ENCODE measurements at places on chromosomes 6 and 20.

DNA sequence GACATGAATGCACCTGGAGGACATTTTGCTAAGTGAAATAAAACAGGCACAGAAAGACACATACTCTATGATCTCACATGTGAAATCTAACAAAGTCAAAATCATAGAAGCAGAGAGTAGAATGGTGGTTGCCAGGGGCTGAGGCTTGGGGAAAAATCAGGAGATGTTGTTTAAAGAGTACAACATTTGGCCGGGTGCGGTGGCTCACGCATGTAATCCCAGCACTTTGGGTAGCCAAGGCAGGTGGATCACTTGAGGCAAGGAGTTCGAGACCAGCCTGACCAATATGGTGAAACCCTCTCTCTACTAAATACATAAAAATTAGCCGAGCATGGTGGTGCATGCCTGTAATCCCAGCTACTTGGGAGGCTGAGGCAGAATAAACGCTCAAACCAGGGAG is 26.0 kb upstream of the LOC128125822 start:
- no peak for DNase-seq

DNA sequence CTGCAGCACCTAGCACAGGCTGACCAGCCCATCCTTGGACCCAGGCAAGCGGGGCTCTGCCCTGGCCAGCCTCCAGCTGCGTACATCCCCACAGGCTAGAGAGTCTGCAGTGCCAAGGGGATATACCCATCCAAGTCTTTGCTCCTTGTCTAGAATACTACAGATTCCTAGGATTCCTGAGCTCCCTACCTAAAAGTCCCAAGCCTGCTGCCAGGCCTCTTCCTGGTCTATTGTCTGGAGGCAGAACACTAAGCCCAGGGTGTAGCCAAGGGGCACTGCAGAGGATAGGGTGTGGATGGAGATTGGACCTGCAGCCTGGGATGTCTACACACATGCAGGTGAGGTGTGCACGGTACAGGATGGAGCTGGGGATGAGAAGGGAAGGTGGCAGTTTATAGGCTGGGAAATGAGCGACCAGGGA is 90.0 kb upstream of the SIRPA start:
- DNase-seq = no peak

GRCh38 chr6:113508249-113508648 is 348.9 kb upstream of the MARCKS start:
- no peak for DNase-seq

DNA sequence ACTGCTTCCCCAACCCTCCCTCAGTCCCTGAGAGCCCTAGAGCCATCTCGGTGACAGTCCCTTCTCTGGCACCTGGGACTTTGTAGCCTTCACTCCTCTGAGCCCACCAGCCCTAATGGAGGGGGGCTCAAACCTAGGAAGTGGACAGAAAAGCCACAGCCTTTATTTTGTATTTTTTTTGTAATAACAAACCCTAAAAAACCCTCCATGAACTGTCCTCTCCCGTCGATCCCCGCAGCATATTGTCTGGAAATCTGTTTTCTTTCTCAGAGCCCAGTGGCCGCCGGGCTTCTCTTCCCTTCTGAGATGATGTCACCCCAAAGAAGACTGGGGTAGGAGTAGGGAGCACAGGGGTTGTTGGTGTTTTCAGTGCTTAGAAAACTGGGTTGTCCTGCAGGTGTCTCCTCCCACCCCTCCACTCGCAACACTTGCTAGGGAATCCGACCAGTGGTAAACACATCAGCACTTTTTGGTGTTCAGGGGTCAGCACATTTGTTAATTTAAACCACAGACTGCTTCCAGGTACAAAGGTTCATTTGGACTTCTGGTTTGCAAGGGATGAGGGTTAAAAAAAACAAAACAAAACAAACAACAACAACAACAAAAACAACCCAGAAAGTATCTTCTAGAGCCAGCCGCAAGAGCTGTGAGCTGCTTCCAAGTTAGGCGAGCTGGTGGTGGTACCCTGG is 9.9 kb downstream of the PAX1 start:
- no peak for DNase-seq

DNA sequence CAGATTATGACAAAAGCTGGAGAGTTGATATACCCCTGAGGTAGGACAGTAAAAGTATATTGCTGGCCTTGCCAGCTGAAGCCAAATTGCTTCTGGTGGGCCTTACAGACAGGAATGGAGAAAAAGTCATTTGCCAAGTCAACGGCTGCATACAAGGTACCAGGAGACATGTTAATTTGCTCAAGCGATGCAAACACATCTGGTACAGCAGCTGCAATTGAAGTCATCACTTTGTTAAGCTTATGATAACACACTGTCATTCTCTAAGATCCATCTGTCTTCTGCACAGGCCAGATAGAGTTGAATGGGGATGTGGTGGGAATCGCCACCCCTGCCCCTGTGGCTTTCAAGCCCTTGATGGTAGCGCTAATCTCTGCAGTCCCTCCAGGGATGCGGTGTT is 40.4 kb upstream of the POPDC3 start:
- no peak for DNase-seq

DNA sequence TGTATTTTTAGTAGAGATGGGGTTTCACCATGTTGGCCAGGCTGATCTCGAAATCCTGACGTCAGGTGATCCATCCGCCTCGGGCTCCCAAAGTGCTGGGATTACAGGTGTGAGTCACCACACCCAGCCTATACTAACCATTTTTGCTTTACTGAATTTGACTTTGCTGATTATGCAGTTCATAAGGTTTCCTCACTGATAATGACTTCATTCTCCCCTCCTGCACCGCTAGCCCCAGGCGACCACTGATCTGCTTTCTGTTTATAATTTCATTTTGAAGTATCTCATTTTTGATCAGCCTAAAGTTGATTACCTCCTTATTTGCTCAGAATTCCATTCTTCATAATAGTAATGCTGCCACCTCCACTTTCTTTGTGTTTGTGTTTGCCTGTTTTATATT is 48.7 kb upstream of the FAM83D start:
- no peak for DNase-seq

DNA sequence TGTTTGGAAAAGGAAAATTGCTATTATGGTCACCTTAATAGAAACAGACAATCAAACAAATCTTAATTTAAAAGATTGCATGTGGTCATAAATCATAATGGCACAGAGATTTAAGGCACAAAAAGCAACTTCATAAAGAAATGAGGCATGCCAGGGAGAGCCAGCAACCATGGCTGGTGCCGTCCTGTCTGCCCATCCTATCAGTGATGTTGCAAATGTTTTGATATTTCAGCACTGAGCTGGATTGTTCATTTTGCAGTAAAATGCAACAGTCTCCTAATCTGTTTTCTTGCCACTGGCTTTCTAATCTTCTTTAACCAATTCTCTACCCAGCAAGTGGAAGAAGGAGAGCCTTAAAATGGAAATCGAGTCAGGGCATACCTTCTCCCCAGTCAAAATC is 249.8 kb downstream of the SAMD5 start:
- no peak for DNase-seq

DNA sequence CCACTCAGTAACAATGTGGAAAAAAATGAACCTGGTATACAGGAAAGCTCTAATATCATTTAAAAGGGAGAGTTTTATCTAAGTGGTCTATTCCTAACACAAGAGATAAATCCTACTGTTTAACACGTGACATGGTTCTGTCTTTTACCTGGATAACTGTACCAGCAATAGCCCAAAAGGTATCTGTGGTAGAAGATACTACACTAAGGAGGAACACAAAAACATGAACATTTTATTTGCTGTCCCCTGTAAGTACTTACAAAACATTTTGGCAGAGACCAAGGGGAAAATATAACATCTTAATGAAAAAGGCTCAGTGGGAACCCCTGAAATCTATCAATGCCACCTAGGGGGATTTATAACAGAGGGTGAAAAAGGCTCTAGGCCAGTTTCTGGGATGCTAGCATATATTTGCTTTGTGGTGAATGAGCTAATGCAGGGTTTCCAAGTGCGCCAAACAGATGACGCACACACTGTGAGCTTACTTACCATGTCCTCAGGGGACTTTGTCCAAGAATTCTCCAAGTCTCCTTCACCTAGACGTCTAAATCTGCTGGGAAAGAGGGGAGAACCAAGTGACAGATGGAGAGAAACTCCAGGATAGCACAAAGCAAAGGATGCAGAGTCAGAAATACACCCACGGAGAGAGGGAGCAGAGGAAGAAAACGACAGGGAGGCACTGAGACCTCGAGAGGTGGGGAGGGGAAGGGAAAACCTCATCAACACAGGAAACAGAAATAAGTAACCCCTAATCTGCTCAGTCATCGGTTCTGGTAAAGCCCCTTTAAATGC is 147.9 kb upstream of the PRND start:
- DNase-seq = no peak

GRCh38 chr6:167479901-167480648 is 155.2 kb downstream of the TTLL2 start:
- DNase-seq = no peak

DNA sequence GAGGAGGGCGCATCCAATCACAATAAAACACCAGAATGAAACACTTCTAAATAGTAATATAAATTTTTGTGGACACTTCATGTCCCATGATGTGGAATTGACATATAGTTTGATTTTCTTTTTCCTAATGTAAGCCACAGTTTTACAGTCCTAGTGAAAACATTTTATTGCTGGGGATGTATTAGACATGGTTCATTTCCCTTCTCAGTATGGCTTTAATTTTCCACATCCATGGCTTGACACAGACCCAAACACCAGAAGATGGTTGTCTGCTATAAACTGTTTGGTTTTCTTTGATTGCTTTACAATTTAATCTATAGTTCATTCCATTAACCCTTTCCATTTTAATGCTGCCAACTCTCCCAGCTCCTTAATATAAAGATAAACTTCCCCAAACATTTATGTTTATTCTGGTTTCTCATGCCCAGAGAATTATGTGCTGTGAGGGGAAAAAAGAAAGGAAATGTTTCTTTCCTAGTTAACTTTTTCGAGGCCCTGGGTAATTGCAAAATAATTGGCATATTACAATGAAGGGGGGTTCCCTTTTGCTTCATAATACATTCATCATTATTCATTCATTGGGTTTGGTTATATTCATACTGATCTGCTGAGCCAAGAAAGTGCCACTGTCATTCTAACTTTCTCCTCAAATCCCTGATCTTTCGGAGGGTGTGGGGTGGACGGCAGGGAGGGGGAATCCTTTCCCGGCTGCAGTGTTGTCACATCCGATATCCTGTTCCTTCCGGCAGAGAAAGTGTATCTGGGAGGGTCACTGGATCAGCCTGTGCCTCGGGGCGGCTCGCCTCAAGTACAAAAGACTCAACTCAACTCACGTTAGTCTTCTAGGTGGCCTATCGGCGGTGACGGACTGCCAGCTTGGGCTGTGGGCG is 127.6 kb upstream of the TFAP2D start:
- DNase-seq = no peak

- DNase-seq = no peak
Measured at GRCh38 chr6:169222126-169222525, 31.5 kb downstream of the THBS2 start.

DNA sequence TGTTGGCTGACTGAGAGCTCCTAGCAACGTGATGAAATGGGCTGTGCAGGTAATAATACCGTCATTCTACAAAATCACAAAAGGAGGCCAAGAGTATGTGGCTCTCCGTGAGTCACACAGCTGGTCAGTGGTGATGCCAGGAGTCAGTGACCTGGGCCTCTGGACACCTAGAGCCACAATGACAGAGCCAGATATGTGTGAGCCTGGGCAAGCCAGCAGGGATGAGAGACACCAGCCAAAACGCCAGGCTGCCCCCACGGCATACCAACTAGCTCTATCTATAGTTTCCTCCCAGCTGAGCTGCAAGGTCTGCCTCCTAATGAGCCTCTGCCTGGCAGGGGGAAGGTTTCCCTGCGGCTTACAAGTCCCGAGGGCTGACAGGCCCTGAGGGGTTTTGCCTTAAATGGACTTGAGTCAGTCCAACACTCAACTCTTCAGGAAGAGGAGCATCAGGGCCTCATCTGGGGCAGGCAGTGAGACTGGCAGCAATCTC is 70.0 kb downstream of the CPNE5 start:
- DNase-seq = no peak

- DNase-seq = no peak
Measured at GRCh38 chr6:28159029-28159607, 17.4 kb downstream of the ZKSCAN8 start.

- DNase-seq = no peak
Measured at GRCh38 chr20:237489-237888, 10.4 kb downstream of the DEFB129 start.

DNA sequence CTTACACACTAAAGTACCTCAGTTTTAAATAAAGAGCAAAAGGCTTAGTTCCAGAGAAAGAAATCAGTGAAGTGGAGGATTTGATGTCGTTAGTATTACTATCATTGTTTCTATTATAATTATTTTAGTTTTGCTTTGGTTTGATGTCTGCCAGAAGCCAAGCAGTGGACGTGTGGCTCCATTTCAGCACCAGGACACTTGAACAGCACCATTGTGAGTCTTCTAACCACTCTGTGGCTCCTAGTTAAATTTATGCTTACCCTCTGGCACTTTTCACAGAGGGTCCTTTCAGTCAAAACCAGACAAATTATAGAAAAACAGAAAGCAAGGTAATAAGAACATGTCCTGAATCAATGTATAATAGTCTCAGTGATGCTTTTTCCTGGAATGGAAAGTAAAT is 3.4 kb downstream of the COL9A1 start:
- no peak for DNase-seq

GRCh38 chr6:40308533-40309306 is 278.4 kb downstream of the LRFN2 start:
- no peak for DNase-seq

- no peak for DNase-seq
Measured at GRCh38 chr6:116286773-116287358, 7.1 kb upstream of the TSPYL1 start.

DNA sequence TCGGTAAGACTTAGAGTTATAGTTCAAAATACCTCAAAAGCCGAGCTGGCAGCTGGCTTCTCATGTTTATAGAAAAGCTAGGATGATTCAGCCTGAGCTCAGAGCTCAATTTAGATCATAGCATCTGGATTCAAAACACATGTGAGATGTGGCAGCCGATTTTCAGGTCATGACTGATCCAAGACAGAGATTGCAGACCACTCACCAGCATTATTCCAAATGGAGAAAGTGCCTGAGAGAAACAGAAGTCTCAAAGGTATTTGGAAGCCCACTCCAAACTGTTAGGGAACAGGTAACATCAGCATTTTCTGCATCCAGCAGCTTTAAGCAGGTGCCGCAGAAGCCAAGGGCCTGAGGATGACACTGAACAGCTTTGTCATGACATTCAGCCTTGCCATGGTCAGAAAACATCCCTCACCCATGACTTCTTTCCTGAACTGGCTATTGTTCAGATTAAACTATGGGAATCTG is 102.2 kb downstream of the BACH2 start:
- DNase-seq = no peak

DNA sequence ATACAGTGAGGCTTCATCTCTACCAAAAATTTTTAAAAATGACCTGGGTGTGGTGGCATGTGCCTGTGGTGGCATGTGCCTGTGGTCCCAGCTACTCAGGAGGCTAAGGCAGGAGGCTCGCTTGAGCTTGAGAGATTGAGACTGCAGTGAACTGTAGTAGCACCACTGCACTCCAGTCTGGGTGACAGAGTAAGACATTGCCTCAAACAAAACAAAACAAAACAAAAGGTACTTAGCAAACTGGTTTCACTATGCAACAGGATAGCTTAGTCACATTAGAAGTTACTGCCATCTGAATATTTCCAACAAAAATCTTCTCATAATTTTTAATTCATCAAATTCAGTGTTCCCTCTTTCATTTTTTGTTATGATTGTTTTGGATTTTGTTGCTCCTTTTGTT is 137.9 kb downstream of the QRSL1 start:
- no peak for DNase-seq

- DNase-seq = no peak
Measured at GRCh38 chr6:3315841-3316240, 57.1 kb downstream of the PSMG4 start.

Data from anterior cingulate cortex (tissue), 58 donors.